K562 (cell line): ENCODE measurements at places on chromosomes 4 and X.

- peak; percentile 60 for DNase-seq
Observed at GRCh38 chrX:16869393-16870094, 618 bp downstream of the RBBP7 start.

- DNase-seq: no peak
Observed at GRCh38 chrX:79477691-79478090, 110.6 kb upstream of the ITM2A start.

DNA sequence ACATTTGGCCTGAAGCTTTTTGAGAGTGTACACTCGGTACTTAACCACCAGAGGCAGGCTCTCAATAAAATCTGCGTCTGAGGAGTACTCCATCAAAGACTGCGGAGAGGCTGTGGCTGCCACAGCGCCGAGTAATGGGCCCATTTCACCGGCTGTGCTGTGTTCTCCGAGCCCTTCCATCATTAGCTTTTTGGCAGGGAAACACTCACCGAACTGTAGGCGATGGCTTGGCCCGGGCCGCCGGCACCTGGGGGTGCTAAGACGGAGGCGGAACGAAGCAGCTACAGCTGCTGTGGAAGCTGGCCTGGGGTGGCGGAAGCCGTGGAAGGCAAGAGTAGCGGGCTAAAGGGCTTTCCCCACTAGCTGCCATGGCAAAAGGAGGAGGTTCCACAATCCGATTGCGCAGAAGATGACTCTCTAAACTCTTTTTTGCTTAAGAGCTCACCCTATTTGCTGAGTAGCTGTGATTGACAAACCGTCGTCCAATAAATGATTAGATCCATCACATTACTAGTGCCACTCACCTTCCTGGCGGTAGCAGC lies 48.5 kb upstream of the PABPC1L2A start:
- no peak for DNase-seq

DNA sequence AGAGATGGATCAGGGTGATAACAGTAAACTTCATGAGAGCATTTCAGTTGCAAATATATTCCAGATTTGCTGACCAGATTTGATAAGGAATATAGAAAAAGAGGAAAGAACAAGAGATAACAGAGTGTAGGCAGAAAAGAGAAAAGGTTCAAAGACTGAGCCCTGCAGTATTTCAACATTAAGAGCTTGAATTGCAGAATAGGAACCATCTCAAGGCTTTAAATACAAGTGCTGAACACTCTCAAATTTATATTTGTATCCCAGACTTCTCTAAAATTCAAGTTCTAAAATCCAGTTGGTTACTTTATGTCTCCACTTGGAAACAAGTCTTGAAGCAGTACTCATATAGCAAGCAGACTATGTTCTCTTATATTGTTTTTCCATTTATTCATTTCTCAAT lies 9.7 kb upstream of the MYOZ2 start:
- no peak for DNase-seq

DNA sequence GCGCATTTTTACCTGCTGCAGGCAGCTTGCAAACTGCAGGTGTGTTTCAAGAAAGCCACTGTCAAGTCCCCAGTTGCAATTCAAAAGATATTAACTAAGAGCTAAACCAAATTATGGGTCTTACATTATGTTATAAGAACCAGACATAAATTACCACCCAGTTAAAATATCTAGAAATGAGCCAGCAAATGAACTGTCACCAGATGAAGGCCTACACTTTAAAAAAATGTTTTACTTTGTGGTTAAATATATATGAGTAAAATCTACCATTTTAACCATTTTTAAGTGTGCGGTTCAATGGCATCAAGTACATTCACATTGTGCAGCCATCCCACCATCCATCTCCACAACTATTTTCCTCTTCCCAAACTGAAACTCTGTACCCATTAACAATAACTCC lies 32.0 kb upstream of the TMEM131L start:
- no peak for DNase-seq

GRCh38 chrX:10902001-10902400 lies 209.1 kb upstream of the HCCS start:
- no peak for DNase-seq

GRCh38 chr4:158964114-158964727 lies 138.7 kb upstream of the RAPGEF2 start:
- DNase-seq: no peak

GRCh38 chr4:1410491-1411325 lies 4.5 kb upstream of the NKX1-1 start:
- peak; percentile 84 for DNase-seq

DNA sequence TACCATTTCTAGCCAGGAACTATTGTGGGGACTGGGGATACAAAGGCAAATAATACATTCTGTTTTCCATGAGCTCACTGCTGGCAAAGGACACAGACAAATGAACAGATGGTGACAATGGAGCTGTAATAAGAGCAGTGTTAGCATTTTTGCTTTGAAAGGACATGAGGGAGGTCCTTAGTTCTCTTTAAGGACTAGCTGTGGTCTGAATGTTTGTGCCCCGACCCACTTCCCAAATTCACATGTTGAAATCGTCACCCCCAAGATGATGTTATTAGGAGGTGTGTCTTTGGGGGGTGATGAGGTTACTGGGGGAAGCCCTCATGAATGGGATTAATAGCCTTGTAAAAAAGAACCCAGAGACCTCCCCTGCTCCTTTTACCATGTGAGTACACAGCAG lies 30.3 kb downstream of the CCNG2 start:
- DNase-seq: no peak

DNA sequence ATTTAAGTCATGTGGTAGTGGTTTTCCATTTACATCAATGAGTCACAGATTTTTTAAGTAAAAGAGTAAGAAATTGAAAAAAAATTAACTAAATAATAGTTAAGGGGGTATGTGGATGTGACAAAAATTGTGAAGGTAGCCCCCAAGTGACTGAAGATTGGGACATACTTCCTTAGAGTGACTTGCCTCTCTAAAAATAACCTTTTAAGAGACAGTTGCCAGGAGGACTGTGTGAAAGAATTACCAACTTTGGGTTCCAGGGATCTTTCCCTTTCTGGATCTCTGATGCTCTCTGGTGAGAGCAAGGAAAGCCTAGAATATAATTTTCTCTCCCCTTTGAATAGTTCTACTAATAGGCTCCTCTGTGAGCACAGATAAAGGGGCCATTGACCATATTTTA lies 42.7 kb downstream of the NHSL2 start:
- DNase-seq: no peak

DNA sequence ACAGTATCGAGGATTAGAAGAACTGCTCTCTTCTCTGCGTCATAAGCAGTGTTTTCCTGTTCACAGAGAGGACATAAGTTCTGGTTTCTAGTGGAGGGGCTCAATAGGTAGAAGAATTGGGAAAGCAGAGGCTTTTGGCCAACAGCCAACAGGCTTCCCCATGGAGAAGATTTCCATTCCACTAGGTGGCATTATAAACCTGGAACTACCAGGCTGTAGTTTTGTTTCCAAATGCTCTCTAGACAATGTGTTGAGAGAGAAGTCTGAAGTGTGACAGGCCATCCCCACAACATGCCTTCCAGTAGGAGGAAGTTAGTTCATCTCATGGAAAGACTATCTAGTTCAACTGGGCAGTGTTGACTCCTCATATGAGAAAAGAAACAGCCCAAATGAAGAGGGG lies 63.8 kb upstream of the ANXA10 start:
- DNase-seq: no peak

DNA sequence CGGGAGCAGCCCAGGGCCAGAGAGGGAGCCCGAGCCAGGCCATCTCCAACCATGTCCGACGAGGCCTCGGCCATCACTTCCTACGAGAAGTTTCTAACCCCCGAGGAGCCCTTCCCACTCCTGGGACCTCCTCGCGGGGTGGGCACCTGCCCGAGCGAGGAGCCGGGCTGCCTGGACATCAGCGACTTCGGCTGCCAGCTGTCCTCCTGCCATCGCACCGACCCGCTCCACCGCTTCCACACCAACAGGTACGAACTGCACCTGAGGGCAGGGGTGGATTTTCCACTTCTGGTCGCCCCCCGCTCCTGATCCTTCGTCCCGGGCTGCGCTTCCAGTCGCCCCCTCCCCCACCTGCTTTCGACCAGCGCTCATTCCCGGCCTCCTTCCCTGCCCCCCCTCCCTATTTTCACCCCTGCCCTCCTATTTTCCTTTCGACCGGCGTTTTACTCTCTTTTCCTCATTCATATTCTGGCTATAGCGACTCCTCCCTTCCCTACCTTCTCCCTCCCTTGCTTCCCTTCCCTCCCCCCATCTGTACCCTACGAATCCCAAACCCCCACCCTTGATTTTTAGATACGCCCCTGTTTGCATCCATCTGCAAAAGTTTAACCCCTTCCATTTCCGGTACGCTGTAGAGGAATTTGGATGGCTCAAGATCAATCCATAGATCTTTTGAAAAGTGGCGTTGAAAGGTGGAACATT lies 633 bp downstream of the FAM199X start:
- DNase-seq: peak; percentile 13

DNA sequence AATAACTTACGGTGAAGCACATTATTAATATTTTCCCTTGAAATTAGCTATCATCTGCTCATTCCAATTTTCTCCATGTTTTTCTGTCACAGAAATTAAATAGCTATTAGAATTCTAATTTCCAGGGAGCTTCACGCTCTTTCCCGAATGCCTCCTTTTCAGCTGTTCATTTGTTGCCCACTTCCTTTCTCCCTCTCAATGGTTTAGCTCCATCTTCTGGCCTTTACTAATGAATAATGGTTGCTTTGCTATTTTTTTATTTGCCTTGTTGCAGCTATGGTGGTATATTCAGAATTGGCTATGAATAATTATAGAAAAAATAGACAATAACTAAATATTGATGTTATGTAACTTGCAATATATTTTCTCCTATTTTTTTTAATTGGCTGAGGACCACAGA lies 70.5 kb downstream of the GRIA2 start:
- no peak for DNase-seq

DNA sequence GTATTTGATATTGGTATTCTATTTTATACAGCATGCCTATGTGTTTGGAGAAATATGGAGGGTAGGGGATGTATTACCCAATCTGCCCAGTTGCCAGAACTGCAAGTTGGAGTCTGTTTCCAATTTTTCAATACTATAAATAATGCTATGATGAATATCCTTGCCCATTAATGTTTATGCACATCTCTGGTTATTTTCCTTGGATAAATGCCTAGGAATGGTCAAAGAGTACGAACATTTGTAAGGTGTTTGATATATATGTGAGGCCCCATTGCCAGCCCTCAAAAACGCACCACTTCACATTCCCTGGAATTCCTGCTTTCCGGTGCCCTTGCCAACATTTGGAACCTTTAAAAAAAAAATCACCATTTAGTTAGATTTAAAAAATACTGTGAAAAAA lies 34.3 kb downstream of the CLDN34 start:
- DNase-seq: no peak

DNA sequence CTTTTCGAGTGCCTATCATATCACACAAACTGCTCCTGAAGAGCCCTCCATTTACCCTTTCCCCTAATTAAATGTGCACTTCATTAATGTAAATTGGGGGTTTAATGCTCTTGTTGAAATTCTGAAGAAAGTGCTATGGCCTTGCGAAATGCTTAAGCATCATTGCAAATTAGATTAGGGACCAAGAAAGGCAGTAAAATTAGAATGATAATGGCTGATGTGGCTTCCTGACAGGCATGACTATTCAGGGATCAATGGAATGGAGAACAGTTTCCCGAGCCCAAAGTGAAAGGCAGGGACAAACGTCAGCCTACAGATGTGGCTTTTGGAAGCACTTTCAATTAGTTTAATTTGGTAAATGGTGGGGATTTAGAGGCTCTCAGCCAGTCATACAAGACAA lies 120.1 kb downstream of the NKX6-1 start:
- DNase-seq: no peak

- DNase-seq: no peak
Observed at GRCh38 chrX:99001286-99001685, 1408.8 kb downstream of the PCDH19 start.

GRCh38 chr4:26004290-26004689 lies 90.3 kb downstream of the SMIM20 start:
- DNase-seq: no peak

- no peak for DNase-seq
Observed at GRCh38 chr4:155489271-155489670, 112.5 kb upstream of the MAP9 start.

DNA sequence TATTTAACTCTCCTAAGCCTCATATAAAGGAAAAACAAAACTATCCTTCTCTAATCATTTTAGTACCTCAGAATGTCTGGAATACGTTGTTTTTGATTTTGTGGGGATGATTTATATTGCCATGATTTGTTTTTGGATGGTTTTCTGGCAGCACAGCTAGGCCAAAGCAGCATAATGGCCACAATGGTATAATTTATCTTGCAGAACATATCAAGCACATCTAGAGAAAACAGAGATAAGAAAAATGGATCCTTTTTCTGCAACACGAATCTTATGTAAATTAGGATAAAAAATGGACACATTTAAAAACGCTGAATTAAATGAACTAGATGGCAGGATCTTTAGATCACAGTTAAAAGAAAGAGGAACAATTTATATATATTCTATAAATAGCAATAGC lies 269.9 kb upstream of the FAT4 start:
- no peak for DNase-seq

DNA sequence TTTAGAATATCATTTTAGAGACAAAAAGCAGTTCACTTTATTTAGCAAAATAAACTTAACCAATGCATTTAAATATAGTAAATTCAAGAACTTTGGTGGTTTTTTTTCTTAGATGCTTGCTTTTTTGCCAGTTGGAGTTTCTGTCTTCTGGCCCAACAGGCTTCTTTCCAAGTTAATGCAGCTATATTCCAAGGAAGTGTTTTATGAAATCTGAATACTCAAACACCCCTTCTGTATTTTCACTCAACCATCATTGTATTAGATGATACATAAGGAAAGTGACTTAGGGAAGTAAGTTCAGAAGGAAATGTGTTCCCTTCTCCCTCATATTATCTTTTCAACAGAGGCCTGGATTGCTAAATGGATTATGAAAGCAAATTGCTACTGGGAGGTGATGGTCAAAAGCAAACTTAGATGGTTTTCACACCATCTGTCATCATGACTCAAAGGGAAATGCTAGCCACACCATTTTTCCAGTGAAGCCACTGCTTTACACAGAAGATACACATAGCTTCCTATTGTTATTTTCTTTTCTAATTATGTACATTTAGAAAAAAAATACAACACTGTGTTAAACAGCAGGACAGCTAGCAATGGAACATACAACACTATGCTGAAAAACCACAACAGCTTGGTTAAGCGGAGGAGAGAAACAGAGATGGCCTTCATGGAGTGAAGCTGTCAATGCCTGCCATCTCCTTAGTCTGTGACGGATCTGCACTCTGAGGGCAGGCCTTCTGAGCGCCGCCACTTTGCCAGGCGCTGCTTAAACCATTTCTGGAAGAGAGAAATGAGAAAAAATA lies 32.9 kb downstream of the HOPX start:
- DNase-seq: no peak

DNA sequence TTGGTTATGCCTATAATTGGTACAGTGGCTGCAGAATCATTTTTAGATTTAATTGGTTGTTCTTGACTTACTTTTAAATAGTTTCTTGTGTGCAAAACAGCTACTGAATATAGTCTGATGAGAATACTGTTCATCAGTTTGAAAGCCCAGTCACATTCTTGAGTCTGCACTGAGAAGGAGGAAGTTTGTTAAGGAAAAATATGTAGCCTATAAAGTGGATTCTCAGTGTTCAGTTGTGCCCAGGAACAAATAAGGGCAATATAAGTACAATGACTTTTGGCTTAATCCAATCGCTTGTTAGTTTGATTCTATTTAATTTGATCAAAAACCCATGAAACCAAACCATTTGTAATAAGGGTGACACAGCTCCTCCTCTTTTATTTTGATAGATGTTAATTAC lies 32.8 kb upstream of the GEMIN8 start:
- DNase-seq: no peak

GRCh38 chr4:69974631-69975030 lies 9.1 kb upstream of the CSN2 start:
- DNase-seq: no peak
